ENCODE measurements at places on chromosomes 2 and 18.

DNA sequence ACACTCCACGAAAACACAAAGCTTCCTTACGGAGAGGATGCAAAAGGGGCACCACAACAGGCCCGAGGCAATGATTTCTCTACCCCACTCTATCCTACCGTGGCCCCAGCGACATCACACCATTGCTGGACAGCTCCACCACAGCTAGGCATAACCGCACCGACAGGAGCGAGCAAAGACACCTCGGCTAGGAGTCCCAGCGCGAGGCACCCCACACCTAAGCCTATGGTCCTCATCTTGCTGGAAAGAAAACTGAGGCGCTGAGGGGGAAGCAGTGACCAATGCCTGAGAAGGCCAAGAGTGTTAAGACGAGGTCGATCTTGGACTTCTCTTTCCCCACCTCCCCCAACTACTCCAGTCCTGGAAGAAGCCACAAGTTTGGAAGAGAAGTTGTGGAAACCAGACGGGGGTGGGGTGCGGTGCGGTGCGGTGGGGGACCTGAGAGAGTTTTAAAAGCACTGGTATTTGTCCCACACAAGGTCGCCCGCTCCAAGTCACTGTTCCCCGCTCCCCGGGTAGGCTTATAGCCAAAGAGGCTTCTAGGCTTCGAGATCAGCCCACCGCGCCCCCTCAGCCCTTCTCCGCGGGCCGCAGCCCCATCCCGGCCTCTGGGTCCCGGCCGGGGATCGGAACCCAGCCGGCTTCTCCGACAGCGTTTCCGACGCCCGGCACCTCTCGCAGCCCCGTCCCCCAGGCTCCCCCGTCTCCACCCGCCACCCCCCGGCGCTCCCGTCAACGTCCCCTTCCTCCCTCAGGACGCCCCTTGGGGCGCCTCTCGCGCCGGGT, 766 bp downstream of the PDE6D start:
- peak; percentile 71 for DNase-seq

GRCh38 chr2:38064801-38065501, 11.0 kb downstream of the CYP1B1 start:
- DNase-seq: no peak

- DNase-seq: no peak
Observed at GRCh38 chr2:164456619-164457018, 164.7 kb downstream of the GRB14 start.

- DNase-seq: peak; percentile 100
Observed at GRCh38 chr18:12947285-12948049, at the start of gene SEH1L. TSS of gene SEH1L (plus strand) at chr18:12948011. CDS start at chr18:12948122, 111 bp downstream.

DNA sequence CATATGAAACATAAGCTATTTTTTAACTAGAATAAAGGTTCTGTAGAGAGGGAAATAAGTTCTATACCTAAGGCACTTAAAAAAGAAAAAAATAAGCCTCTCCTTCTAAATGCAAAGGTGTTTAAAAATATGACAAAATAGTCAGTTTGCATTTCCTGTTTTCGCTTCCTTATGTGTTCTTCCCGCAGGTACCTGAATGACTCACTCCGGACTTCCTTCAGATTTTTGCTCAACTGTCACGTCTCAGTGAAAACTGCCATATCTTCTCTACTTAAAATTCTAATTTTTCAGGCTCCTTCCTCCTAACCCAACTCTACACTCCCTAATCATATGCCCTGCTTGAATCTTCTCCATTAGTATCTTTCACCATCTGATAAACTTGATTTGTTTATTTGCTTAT, 1333.1 kb downstream of the LRP1B start:
- no peak for DNase-seq

DNA sequence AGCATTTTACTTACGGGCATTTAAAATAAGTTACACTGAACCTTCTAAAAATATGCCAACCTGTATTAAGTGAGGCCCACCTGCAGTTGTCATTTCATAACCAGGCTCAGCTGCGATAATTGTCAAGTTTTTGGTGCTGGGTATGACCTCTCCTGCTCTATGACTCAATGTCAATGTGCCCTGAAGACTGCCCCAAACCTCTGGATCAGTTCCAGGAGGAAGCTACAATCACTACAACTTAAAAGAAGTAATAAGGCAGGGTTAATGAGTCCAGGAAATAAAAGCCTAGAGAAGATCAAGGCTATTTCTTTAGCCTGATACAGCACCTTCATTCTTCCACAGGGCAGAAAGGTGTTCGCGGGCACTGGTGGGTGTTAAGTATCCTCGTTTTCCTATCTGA, 22.9 kb downstream of the POLR1A start:
- no peak for DNase-seq

DNA sequence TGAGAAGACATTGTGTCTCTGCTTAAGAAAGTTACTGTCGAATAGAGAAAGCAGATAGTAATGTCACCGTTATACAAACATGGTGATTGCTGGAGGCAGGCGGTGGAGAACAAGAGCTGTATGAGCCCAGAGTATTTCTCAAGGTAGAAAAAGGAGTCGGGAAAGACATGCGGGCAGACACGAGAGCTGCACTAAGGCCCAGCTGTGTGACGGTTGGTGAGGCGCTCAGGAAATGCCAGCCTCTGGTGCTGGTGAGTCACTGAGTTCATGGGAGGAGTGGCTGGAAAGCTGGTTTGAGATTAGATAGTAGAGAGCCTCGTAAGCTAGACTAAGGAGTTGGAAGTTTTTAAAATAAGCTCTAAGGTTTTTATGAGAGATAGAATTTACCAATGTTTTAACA, 390.9 kb upstream of the TRIB2 start:
- no peak for DNase-seq

DNA sequence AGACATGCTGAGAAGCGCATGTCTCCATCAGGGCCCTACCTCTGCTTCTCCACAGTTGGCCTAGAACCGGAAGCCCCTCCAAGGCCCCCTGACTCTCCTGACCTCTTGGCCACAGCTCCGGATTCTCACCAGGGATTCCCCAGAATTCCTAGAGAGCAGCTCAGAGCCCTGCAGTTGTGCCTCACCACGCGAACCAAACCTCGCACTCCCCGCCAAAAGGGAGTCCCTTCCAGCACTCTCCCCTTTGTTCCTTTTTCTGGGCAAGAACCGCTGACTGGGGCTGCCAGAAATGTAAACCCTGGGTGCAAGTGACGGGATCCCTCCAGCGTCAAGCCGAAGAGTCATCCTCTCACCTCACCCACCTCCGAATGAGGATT, 36.7 kb downstream of the AFF3 start:
- no peak for DNase-seq

DNA sequence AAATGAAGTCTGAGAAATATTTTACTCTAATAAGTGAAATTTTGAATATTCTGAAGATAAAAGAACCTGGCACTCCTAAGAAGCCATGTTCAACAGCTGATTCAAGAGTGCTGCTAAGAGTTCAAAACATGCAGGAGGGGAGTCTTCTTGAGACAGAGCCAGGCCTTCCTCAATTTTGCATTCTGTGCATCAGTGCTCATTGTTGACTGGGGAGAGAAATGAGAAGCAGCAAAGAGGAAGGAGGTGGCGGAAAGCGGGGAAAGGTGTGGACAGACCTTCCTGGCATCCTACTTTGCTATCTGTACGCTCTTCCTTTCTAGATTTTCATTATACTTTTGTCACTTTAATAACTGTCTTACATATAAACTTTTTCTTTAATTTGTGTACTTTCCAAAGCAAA, 29.7 kb upstream of the TXNDC2 start:
- no peak for DNase-seq

DNA sequence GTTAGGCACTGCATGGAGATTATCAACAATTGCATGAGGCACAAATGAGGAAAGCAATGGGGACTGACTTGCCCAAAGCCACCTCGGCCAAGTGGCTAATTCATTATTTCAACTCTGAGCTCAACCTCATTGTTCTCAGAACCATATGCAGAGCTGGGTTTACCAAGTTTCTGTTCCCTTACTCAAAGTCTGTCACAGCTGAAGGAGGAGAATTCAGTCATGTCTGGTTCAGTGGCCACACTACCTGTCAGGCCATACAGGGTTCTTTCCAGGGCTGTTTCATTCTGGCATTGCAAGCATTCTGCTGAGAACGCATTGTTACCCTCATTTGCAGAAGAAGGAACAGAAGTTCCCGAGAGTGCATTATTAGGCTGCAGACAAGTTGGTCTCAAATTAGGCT, 181.7 kb downstream of the MYT1L start:
- DNase-seq: no peak

DNA sequence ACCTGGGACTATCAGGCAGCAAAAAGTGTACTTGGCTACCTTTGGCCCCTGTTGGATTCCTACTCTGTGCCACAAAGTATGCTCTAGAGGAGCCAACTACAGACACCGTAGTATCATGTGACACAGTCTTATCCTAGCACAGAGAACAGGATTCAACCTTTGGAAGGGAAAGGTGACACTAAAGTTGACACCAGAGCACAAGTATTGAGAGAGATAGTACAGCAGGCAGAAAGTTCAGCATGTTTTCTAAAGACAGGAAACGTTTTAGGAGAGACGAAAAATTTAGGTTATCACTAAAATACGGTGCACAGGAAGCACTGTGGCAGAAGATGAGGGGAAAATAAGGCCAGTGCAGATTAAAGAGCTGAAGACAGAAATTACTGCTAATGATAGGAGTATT, 18.6 kb downstream of the SMAD2 start:
- no peak for DNase-seq

- DNase-seq: no peak
Observed at GRCh38 chr2:45833968-45834344, 182.5 kb downstream of the PRKCE start.

DNA sequence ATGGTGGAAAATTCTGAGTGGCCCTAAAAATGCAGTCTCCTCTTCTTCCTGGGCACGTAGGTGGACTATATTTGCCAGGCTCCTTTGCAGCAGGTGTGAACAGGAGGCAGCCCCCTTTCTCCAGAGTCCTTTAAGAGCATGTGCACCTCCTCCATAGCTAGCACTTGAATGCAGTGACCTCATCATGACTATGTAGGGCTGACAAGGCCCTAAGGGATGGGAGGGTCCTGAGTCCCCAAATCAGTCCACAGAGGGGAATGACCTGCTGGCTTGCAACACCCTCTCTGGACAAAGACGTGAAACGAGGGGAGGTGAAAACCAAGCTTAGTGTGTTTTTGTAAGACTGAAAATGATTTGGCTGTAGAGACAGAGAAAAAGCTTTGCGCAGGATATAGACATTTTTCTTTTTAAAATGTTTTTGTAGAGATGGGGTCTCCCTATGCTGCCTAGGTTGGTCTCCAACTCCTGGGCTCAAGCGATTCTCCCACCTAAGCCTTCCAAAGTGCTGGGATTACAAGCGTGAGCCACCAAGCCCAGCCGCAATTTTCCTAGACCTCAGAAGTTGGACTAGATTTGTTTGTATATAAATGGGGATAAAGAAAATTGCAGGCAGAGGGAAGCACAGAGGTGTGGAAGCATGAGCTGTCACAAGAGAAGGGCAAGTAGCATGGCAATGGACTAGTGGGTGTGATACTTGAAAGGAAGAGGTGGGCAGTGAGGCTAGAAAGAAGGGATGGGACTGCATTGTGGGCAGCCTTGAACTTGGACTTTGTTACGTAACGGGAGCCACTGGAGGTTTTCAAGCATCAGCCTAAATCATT, 28.8 kb downstream of the LONRF2 start:
- DNase-seq: no peak

GRCh38 chr2:8307606-8308180, 374.2 kb upstream of the ID2 start:
- DNase-seq: no peak

- DNase-seq: no peak
Observed at GRCh38 chr2:106020032-106020431, 174.1 kb downstream of the UXS1 start.

GRCh38 chr2:48337871-48338270, 192.1 kb upstream of the STON1 start:
- DNase-seq: no peak

DNA sequence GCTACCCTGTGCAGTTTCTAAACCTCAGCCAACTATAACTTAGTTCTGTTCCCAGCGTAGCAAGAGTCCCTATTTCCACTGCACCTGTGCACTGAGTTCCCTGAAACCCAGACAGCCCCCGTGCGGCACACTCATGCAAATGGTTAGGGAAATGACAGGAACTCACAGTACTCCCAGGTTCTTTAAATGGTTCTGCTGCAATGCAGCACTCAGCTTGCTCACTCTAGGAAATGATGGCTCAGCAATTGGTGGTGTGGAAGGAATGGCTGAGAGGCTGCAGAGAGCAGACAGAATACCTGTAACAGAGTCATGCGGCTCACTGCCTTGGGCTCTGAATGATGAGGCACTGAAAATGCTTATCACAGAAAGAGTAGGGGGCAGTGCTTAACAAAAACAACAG, 143.0 kb downstream of the RAD51AP2 start:
- no peak for DNase-seq

DNA sequence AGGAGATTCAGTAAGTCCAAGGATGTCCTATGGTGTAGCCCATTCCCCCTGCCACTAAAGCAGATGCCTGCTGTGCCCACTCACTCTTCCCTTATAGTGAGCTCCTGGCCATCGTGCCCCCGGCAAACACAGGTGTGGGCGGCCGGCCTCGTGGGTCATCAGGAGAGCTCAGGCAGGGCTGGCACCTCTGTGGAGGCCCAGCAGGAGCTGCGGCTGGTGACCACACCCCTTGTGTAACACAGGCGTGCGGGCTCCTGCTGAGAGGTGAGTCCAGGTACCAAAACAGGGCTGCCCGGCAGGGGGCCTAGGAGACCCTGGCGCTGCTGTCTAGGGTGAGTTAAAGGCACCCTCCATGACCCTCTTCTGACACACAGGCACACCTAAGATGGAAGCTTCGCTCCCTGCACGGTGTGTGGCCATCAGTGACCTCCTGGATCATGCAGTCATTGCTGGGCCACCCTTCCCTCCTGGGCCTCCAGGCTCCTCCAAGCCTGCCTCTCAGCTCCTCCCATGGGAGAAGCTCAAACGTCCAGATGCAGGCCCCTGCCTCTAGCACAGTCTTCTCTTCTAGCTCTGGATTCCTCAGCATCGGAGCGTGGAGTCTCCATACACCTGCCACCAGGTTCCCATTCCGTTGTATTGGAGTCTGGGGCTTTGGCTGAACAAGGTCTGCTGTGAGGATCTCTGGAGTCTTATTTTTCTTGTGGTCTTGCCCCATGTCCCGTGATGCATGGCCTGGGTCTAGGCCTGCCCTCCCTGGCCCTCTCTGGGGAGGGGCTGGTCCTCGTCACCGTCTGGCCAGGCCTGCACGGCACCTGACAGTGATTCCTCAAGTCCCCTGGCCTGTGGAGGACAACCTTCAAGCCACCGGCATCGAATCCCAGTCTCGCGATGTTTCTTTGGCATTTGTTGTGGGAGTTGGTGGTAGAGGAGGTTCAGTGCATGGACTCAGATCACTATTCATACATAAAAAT, 246.9 kb downstream of the ACKR3 start:
- no peak for DNase-seq

GRCh38 chr2:134079373-134079772, 174.5 kb upstream of the MGAT5 start:
- DNase-seq: no peak

DNA sequence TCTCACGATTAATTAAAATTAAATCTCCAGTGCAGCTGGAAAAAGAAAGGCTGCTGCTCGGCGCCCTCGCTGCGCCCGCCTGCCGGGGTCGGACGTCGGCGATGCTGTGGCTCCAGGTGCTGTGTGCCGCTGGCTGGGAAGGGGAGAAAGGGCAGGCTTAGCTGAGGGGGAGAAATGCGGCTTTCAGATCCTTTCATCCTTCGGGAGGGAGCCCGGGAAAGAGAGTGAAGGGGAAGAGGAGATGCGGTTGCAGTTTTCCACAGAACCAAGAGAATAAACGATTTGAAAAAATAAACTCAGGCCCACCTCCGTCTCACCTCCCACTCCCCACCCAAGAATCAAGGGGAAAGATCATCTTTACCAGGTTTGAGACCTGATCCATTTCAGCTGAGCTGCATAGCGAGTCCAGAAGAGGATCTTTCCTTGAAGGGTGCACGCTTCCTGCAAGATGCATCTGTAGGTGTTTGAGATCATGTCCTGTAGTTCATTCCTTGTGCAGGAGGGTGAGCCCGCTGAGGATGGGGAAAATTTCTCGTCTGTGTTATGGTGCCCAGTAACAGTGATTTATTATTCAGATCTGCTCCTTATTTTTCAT, 495 bp downstream of the TMEM169 start:
- peak; percentile 52 for DNase-seq

All from ecto neural progenitor cell (in vitro differentiated cells).